ENCODE measurements at places on chromosomes 11 and 22.

DNA sequence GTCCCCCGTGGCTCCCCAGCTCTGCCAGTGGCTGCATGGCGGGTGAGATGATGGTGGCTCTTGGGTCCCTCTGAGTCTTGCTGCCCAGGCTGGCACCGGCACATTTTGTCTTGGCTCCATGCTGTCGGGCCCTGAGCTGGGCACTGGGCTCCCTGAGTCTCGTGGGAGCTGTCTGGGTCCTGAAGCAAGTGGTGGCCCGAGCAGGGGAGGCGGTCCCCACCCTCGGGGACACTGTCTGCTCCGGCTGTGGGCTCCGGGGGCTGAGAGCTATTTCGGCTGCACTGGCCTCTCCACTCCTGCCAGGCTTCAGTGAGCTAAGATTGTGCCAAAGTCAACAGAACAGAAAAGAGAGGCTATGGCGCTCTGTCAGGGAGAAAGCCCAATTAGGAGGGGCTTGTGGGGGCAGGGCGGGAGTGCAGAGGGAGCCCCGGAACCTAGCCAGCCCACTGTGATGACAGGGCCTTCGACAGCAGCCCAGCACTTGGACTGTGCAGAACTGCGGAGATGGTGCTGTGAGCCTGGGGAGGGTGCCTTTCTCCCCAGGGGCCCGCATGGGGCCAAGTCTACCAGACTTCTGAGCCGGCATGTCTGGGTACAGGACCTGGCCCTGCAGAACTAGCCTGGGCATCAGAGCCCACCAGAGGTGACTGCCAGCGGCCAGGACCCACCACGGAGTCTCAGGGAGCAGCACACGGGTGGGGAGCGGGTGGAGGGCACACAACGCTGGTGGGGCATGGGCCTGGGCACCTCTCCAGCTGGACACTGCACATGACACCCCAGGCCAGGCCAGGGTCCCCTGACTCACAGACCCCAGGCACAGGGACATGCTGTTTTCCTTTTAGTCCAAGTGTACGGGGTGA lies 38.0 kb downstream of the RTN4R start:
- no peak for DNase-seq

GRCh38 chr22:46891382-46891951 lies 129.0 kb downstream of the TBC1D22A start:
- DNase-seq = no peak

GRCh38 chr11:126443120-126443519 lies 87.6 kb downstream of the ST3GAL4 start:
- no peak for DNase-seq

- DNase-seq = no peak
Observed at GRCh38 chr11:61377461-61378160, 14.8 kb upstream of the TMEM216 start.

- DNase-seq = no peak
Observed at GRCh38 chr11:130474637-130475400, 26.4 kb downstream of the ADAMTS15 start.

GRCh38 chr11:13013054-13013488 lies 4.0 kb downstream of the RASSF10 start:
- DNase-seq = no peak

GRCh38 chr11:19702620-19703019 lies 10.0 kb upstream of the NAV2 start:
- no peak for DNase-seq

DNA sequence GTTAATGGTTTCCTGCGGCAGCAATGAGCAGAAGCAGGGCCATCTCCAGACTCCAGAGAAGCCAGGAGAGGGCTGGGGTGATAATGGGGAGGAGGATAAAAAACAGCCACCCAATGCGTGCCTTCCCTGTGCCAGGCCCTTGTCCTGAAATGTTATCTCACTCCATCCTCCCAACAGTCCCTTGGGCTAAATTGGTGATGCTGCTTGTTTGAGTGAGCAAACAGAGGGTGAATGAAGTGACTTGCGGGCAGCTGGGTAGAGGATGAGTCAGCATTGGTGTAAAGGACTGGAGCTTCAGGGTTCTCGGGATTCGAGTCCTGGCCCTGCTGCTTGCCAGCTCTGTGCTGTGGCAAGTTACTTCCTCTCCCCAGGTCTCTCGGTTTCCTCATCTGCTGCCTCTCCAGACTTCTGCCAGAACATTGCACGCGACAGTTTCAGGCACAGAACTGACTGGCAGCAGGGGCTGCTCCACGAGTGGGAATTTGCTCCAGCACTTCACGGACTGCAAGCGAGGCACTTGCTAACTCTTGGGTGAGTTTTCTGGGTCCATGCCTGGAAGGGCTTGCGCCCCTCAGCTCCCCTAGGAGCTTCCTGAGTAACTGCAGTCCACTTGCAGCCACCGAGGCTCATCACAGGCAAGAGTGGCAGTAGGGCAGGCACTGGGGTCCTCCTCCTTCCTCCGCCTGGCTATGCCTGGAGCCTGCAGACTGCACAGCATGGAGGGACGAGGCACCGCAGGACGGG lies at the start of gene P2RY6:
P2RY6 (plus strand) TSS at position 403 of the 744 bp plus-strand sequence. CDS start 24,181 bp downstream, outside the sequence.
- DNase-seq = peak; percentile 97

GRCh38 chr11:106463154-106463553 lies 385.7 kb downstream of the AASDHPPT start:
- DNase-seq = no peak

DNA sequence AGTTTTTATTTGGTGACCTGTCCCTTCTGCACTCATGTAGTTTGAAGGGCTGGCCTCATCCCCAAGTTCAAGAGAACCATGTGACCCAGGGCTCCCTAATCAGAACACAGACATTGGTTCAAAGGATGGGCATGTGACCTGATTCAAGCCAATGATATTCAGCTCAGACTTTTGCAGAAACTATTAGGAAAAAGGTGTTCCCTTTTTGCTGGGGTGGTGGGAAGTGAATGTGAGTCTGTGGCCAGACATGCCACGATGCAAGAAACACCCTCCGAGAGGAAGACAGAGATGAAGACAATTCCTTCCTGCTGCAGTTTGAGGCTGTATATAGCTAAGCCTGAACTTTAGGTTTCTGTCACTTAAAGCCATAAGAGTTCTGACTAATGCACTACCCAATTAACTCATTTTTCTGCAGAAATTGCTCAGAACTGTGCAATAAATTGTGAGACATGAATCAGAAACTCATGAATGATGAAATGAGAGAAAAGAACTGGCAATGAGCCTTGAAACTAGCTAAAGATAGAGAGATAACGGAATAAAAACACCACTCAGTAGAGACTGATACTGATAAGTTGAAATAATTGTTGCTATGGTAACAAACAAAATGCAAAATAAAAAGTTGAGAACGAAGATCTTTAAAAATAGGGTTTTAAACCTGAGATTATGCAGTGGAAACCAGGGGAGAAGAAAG lies 9.2 kb upstream of the MAPK1 start:
- no peak for DNase-seq

DNA sequence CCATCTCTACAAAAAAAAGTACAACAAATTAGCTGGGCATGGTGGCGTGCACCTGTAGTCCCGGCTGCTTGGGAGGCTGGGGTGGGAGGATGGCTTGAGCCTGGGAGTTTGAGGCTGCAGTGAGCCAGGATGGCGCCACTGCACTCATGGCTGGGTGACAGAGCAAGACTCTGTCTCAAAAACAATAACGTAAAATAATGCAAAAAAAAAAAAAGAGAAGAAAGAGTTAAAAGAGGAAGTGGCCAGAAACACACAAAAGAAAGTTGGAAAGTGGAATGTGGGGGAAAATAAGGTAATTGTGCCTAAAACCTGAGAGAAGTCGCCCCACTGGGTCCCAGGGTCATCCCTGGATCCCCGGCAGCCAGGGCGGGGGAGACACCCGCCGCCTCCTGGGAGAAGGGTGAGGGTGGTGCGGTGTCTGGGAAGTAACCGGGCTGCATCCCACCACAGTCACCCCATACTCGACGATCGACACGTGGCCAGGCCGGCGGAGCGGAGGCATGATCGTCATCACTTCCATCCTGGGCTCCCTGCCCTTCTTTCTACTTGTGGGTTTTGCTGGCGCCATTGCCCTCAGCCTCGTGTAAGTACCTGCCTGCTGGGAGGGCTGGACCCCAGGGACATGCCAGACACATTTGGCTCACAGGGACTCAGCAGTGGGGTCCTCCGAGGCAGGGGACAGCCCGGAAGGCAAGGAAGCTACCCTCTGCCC lies 8.1 kb downstream of the UPK3A start:
- no peak for DNase-seq
